Aorta (tissue), 5 donors: ENCODE measurements at places on chromosomes 12 and 14. TPM values are rescaled to one million over a fixed set of nuclear protein-coding genes. Genes with fewer than 3 reads are reported as not detected.

Gene DPY19L2
- 40.8 TPM for total RNA-seq

Gene CD27
- 1.2 TPM for total RNA-seq

Gene P3H3
- total RNA-seq, result 43.5 TPM

Gene SIRT4
- total RNA-seq, result 1.6 TPM

Gene DEPDC4
- total RNA-seq, result 1.5 TPM

Gene IQSEC3
- total RNA-seq, result 6.4 TPM

Gene KCNC2
- total RNA-seq, result not detected

Gene PLBD1
- 24.8 TPM for total RNA-seq

Gene DDX54
- 47.2 TPM for total RNA-seq

Gene USP15
- 102 TPM for total RNA-seq

- no peak for DNase-seq
These were observed 85.9 kb downstream of the ST8SIA1 start for GRCh38 chr12:22248571-22249115.

GRCh38 chr14:92937051-92937937, 14.3 kb downstream of the CHGA start:
- no peak for DNase-seq

GRCh38 chr12:40104461-40105264, 1.2 kb downstream of the SLC2A13 start:
- no peak for DNase-seq

DNA sequence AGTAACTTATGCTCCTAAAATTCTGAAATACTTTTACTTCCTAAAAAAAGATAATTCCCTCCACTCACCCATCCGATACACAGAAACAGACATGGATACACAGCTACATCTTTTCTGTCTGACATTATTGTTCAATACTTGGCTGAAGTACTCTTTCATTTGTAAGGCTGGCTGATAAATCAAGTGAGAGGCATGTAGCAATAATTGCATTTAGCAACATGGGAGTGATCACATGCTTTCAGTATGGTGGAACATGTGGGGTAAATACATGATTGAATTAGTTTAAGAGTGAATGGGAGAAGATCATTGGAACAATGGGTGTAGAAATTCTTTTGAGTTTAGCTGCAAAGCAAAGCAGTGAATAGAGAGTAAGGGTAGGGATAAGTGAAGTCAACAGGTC, 25.6 kb downstream of the PTPRQ start:
- no peak for DNase-seq

GRCh38 chr14:99871771-99872170, 78.6 kb downstream of the EML1 start:
- no peak for DNase-seq

GRCh38 chr12:49827401-49828099, 663 bp downstream of the NCKAP5L start:
- peak; percentile 89 for DNase-seq

GRCh38 chr14:56173365-56173922, 55.2 kb downstream of the PELI2 start:
- no peak for DNase-seq

DNA sequence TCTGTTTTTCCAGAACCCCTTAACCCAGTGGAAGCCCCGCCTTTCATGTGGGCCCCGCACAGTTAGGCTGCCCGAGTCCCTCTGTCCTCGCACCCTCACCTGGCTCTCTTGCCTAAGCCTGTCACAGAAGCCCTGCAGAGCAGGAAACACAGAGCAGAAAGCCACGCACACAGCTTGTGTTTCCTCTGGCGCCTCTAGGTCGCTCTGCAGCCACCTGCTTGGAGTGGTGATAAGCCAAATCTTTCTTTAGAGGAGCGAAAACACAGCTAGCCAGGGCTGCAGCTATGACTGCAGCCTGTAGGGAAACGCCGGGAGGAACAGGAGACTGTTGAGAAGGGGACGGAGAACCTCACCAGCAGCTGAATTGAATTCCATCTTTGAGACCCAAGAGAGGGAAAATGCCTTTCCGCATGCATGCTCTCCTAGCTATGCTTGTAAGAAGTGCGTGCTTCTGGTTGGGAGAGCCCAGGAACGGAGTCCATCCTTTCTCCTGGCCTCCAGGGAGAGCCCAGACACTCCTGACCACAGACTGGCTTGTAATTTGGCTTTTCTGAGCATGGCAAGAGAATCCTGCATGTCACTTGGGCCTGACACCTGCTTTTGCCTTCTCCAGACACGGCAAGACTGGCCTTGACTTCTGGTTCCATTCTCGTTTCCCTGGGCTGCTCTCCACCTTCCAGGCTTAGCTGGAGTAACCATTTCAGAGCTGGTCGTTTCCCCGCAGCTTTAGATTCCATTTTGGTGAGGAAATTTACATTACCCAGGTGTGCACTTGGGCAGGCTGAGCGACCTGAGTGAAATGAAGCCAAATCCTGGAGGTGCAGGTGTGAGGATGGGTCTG, 301.6 kb downstream of the CACNA1C start:
- no peak for DNase-seq

- peak; percentile 85 for DNase-seq
These were observed 648 bp downstream of the CHD4 start for GRCh38 chr12:6606331-6607131.

GRCh38 chr12:128951448-128951847, 98.2 kb downstream of the GLT1D1 start:
- DNase-seq, result no peak

DNA sequence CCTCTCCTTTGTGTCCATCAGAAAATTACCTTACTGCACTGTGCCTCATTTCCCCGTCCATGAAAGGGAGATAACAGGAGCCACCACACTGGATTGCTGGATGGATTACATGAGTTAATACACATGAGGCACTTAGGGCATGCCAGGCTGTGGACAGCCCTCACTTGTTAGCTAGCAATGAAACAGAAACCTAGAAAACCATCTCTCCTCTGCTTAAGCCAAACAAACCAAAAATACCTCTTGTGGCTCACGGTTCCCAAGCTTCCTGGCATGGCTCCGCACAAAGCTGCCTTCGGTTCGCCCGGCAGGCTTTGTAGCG, 660 bp upstream of the HCFC2 start:
- no peak for DNase-seq

- DNase-seq, result no peak
These were observed 25.9 kb upstream of the COL2A1 start for GRCh38 chr12:48030173-48030650.

DNA sequence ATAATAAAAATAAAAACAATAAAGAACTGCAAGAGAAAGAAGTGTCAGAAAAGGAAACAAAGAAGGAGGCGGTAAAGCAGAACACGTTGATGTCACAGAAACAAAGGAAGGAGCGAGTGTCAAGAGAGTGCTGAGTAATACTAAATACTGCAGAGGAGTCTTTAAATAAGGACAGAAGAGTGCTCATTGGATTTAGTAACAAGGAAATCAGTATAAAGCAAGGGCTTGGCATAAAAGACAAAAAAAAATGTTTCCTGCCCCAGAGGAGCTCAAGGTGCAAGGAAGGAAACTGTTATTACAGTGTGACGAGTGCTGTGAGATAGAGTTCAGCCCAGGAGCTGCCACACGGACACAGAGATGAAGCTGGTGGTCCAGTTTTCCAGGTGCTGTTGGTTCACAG, 8.4 kb upstream of the TUBA1A start:
- no peak for DNase-seq

GRCh38 chr12:101857043-101857558, 20.3 kb upstream of the DRAM1 start:
- DNase-seq, result no peak

- no peak for DNase-seq
These were observed 4.9 kb upstream of the HEBP1 start for GRCh38 chr12:13004986-13005385.

- DNase-seq, result no peak
These were observed 33.1 kb upstream of the SLC35F4 start for GRCh38 chr14:57898837-57899572.

DNA sequence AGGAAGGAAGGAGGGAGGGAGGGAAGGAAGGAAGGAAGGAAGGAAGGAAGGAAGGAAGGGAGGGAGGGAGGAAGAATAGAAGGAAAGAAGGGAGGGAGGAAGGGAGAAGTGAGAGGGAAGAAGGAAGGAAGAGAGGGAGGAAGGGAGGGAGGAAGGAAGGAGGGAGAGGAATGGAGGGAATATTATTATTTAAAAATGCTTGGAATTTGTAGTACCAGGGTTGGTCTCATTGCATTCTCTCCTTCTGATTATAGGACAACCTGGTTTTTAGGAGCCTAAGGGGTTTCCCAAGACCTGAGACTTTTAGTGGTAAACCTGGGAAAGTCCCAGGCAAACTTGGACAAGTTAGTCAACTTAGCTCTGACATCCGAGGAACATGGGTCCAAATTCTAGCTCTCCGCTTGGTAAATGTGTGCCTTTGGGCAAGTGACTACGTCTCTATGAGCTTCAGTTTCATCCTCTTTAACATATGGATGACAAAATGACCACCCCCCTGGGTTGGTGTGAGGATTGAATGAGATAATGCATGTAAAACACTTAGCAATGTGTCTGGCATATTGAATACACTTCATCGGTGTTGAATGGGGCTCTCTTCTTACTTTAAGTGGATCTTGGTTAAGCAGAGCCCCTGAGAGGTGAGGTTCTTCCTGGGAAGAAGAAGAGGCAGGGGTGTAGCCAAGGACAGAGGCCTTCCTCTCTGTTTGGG, 690.7 kb upstream of the TBX3 start:
- DNase-seq, result no peak

DNA sequence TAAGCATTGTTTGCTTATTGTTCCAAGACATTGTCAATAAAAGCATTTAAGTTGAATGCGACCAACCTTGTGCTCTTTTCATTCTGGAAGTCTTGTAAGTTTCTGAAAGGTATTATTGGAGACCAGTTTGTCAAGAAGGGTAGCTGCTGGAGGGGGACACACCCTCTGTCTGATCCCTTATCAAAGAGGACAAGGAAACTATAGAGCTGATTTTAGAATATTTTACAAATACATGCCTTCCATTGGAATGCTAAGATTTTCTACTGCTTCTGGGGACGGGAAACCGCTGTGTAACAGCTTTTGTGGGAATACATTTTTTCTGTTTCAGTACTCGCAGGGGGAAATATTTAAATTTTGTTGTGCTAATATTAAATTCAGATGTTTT, 3.5 kb downstream of the FOS start:
- no peak for DNase-seq

DNA sequence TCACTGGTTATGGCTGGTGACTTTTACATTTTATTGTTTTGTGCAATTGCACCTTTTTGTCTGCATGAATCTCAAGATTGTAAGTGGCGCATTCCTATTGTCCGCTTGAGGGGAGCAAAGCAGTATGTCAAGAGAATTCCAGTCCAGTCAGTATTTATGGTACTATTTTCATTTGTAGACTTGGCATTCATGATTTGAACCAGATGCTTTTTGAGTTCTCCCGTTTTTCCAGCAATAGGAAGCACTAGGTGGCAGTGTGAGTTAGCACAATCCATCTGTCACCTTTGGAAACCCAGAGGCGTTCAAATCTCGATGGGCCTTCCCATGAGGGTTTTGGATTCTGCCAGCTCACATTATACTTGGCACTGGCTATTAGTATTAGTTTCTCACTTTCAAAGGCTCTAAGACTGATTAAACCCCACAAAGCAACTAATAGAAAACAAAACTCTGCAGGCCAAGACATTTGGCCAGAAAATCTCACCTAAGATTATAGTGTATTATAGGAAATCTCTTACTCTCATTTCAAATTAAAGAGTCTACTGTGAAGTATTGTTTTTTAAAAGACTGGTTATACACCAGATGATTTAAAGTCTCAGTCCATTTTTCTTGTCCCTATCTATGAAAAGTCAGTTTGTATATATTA, 2.2 kb downstream of the DACT1 start:
- no peak for DNase-seq

DNA sequence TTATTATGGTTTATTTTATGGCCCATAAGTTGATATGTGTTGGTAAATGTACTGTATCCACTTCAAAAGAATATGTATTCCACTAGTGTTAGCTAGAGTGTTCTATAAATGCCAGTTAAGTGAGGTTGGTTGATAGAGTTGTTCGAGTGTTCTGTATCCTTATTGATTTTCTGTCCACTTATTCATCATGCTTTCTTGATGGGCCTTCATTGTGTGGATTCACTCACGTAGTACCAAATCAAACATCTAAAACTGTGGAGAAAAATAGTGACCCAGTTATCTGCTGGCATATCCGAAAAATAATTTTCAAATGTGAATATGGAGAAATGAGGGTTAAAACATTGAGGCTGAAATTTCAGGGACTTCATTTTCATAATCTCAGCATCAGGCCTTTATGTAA, 230.4 kb downstream of the TRHDE start:
- no peak for DNase-seq

DNA sequence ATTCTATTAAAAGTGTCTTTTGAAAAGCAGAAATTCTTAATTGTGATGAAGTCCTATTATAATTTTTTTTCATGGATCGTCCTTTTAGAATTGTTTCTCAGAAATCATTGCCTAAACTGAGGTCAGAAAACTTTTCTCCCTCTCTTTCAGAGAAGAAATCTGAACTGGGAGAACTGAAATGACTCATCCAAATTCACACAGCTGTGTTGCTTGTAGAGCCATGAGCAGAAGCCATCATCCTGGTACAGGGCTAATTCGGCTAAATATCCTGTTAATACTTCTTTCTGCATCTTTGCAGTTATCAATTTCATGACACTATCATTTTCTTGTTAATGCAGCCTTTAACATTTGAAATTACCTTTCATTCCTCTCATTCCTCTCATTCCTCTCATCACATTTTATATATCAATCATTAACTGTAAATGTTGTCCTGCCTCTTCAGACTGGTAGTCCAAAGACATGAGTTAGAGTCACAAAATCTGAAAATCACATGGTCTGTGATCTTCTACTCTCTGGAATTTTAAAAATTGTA, 15.5 kb downstream of the SLC15A5 start:
- no peak for DNase-seq

DNA sequence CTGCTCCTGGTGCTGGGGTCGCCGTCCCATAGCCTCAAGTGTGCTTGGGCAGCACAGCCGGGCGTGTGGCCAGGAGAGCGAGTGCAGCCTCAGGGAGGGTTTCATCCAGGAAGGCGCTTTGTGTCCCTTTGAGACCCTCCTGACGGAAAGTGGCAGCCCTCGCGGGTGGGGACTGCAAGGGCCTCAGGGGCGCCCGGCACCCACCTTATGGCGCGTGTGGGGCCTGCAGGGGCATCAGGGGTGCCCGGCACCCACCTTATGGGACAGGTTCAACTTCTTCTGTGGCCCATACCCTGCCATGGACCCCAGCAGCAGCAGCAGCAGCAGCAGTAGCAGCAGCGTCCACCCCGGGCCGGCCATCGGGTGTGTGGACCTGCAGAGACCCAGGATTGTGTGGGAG, 4.5 kb downstream of the LRCOL1 start:
- DNase-seq, result no peak

DNA sequence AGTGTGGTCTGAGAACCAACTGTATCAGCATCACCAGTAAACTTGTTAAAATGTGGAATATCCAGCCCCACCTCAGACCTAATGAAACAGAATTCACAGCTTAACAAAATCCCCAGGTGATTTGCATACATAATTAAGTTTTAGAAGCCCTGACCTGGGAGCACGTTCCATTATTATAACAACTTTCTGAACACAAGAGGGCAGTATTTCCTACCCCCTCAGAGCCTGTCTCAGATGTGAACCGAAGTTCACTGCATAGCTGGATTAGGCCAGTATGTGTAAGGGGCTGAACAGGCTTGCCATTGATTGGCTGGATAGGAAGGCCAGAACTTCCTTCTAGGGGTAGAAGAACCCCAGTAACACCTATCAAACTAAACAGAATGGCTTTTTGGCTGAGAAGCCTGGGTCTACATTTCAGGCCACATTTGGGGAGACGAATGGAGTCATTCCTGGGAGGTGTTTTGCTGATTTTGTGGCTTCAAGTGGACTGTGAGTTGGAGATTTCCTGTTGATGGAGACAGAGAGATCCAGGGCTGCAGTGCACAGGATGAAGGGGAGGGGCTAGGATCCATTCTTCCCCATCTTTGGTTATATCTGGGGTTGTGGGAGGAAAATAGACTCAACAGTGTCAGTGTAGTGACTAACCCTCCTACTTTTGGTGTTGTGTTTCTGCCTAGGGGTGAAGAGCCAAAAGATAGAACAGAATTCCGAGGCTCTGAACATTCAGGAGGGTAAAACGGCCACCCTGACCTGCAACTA, 94.7 kb upstream of the OR4E1 start:
- no peak for DNase-seq
